ENCODE measurements at places on chromosomes 3 and 15. TPM values are rescaled to one million over a fixed set of nuclear protein-coding genes. Genes with fewer than 3 reads are reported as not detected.

Gene SOX14
- not detected for total RNA-seq

Gene HDGFL3
- 37.6 TPM for total RNA-seq

- peaks cover 4% of the 10 kb centered on the region for H3K27me3 ChIP-seq
- no peaks in the 10 kb centered on the region for H3K36me3 ChIP-seq
- peak within 1 kb of the TSS; percentile 76 for H3K4me3 ChIP-seq
- DNase-seq = peak; percentile 87
- H3K27ac ChIP-seq = peak within 1 kb of the TSS; percentile 90
- H3K4me1 ChIP-seq = no peaks in the 10 kb centered on the region
Measured at GRCh38 chr15:29822100-29822683, at the start of gene TJP1. TSS of gene TJP1 (minus strand) at chr15:29822468. CDS start at chr15:29822028, 440 bp downstream.

DNA sequence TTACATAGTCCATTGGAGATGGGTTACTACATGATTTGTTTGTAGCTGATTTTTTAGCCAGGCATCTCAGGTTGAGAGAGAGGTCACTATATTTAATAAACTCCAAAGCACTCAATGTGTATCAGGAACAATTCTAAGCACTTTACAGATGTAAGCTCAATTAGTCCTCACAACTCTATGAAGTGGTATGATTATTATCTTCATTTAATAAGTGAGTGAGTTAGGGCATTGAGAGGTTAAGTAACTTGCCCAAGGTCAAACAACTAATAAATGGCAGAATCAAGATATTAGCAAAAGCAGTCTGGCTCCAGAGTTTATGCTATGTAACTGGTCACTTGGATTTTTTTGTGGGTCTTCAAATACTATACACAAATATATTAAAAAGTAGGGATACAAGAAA, 56.3 kb upstream of the ABI3BP start:
- no peaks in the 10 kb centered on the region for H3K27me3 ChIP-seq
- no peak for DNase-seq
- no peak overlapping the region for H3K27ac ChIP-seq
- no peaks in the 10 kb centered on the region for H3K4me1 ChIP-seq

GRCh38 chr15:26146202-26146601, 283.1 kb upstream of the ATP10A start:
- DNase-seq = no peak
- no peak overlapping the region for H3K27ac ChIP-seq
- no peaks in the 10 kb centered on the region for H3K4me1 ChIP-seq
- no peaks in the 10 kb centered on the region for H3K36me3 ChIP-seq

DNA sequence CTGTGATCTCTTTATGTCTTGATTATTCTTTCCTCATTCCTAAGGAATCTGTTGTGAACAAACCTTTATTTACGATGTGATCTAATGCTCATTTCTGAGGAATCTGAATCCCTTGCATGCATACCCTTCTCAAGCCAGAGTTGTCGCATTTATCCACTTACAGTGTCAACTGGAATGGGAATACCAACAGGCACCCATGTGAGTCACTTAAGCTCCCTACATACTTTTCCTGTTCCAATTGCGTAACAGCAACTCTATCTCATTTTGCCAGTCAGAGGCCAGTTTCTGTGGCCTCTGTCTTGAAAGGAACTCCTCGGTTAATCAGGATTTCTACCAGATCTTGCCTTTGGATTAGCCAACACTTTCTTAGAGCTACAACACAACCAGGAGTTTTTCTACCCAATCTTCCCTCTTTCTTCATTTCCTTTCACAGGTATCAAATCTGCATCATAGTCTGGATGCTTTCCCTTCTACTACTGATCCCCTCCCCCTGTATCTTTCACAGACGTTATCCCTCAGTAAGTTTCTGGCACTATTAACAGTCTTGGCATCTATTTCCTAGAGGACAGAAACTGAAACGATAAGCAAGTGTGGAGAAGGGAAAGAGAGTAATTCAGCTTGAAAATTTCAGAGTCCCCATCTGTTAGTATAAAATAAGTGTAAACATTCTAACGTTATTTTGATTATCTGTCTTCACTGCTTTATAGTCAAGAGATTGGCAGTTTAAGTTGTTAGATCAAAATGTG, 66.8 kb upstream of the BCHE start:
- no peak overlapping the region for H3K4me3 ChIP-seq
- no peaks in the 10 kb centered on the region for H3K4me1 ChIP-seq
- H3K36me3 ChIP-seq = no peaks in the 10 kb centered on the region
- DNase-seq = no peak
- H3K27me3 ChIP-seq = no peaks in the 10 kb centered on the region

DNA sequence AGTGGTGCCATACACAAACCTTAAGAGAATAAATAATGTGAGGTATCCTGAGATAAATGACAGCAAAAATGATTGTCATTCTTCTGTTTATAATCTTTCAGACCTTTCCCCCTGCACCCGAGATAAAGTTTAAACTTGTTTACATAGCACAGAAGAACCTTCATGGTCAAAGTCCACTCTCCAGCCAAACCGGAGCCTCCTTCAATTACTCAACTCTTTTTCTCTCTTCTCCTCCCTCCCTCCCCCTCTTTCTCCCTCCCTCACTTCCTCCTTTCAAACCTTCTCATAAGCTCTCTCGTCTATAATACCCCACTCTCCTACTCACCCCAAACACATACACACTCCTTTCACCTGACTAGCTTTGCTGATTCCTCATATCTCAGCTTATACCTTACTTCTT, 198.9 kb downstream of the EFHB start:
- no peaks in the 10 kb centered on the region for H3K36me3 ChIP-seq
- no peak for DNase-seq
- no peak overlapping the region for H3K27ac ChIP-seq

DNA sequence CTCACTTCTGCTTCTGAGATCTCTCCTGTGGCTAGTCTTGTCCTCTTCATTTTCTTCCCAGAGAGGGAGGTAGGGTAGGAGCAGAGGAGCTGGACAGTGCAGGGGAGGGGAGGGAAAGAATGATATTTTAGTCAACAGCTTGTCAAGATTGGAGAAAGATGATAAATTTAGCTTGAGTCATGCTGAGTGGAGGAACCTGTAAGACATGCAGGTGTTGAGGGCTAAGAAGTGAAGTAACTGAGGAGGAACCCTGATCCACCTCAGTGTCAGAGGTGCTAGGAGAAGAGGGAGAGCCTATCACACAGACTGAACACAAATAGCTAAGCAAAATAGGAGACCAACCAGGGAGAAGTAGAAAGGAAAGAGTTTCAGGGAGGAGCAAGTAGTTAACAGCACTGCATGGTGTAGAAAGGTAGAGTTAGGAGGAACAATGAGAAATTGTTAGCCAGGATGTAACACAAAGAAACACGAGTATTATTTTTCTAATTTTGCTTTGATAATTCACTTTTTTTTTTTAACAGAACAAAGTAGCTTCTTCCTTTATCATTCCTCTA, 108.2 kb upstream of the CHRM5 start:
- H3K27ac ChIP-seq = no peak overlapping the region
- H3K4me1 ChIP-seq = no peaks in the 10 kb centered on the region
- DNase-seq = no peak
- peaks cover 10% of the 10 kb centered on the region for H3K27me3 ChIP-seq
- no peaks in the 10 kb centered on the region for H3K36me3 ChIP-seq
